ENCODE measurements at places on chromosomes 2 and 18. TPM values are rescaled to one million over a fixed set of nuclear protein-coding genes. Genes with fewer than 3 reads are reported as not detected.

DNA sequence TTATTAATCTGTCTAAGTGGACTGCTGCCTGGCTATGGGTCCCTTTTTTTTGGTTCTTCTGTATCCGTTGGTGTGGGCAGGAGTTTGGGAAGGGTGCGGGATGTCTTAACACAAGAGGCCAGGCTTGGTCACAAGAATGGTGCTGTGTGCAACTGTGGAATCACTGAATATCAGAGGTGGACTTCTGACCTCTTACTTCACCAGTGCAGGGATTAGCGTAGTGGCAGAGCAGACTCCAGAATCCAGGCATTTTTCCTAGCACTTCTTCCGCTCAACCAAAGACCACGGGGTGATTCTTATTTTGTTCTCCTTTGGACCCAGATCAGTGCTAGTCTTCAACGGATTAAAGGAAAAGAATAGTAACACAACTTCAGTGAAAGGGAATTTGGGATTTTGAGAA is 254.3 kb upstream of the TNP1 start:
- H3K27ac ChIP-seq: no peak overlapping the region
- DNase-seq: no peak
- H3K4me1 ChIP-seq: peaks cover 4% of the 10 kb centered on the region
- H3K4me3 ChIP-seq: no peak overlapping the region
- H3K36me3 ChIP-seq: no peaks in the 10 kb centered on the region
- no peaks in the 10 kb centered on the region for H3K27me3 ChIP-seq

DNA sequence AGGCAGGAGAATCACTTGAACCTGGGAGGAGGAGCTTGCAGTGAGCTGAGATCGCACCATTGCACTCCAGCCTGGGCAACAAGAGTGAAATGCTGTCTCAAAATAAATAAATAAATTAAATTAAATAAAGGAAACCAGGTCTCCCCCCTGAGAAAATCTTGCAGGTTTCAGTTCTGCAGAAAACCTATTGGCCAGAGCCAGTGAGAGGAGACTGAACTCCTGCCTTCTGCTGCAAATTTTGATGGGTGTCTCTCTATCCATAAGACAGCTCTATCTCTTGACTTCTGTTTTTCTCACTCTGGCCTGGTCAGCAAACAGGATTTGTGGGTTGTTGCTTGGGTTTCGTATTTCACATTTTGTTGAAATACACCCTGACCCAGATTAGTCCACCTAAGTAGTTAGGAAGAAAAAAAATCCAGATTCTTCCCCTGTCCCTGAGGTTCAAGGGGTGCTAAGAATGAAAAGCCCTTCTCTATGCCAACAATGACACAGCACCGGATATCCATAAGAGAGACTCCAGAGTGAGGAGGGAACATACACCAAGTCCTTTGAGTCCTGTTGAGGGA is 86.7 kb upstream of the MAP4K4 start:
- H3K27ac ChIP-seq: no peak overlapping the region
- DNase-seq: no peak

DNA sequence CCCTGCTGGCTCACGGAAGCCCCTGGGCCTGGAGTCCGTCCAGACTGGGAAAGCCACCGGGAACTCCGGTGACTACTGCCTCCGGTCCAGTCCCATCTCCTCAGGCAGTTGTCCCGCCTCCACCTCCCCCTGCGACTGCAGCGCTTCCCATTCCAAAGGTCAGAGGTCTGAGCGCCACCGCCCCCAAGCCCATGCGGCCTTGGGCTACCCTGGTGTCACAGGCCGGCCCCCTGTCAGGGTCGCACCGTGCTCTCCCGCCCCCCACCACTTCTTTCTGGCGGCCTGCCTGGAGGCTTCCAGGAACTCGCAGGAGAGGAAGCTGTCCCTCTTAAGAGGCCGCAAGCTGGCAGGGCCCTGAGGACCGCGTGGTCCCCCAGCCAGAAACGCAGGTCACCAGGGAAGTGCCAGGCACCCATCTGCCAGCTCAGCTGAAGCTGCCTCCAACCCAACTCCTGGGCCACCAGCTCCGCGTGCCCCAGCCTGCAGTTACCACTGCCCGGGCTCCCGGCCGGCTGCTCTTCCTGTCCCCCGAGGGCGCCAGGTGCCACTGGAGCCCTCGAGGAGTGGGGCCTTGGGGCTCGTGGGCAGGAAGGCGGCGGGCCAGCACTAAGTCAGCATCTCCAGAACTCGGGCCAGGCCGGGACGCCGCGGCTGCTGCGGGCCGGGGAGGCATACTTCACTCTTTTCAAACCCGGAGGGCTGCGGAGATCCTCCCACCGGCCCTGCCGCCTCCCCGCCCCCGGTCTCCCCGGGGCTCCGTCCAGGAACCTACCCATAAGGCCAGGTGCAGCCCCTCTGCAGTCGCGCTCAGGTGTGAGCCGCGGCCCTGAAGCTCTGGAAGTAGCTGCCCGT is 83.3 kb upstream of the POMC start:
- H3K27ac ChIP-seq: peak overlapping the region; percentile 75
- H3K27me3 ChIP-seq: no peaks in the 10 kb centered on the region
- H3K36me3 ChIP-seq: peaks cover 25% of the 10 kb centered on the region
- peak; percentile 59 for DNase-seq

DNA sequence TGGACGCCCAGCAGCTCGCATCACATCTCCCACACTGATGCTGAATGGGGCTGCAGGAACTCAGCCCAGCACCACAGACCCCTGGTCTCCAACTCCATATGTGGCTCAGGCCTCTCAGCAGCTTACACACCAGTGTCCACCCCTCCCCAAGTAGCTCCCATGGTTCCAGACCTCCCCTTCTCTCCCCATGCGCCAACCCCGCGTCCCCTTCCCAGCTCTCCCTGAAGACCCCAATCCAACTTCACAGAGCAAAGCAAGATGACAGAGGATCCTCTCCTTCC is 188.9 kb downstream of the SH3BP4 start:
- H3K4me3 ChIP-seq: no peak overlapping the region
- DNase-seq: no peak
- H3K36me3 ChIP-seq: no peaks in the 10 kb centered on the region

DNA sequence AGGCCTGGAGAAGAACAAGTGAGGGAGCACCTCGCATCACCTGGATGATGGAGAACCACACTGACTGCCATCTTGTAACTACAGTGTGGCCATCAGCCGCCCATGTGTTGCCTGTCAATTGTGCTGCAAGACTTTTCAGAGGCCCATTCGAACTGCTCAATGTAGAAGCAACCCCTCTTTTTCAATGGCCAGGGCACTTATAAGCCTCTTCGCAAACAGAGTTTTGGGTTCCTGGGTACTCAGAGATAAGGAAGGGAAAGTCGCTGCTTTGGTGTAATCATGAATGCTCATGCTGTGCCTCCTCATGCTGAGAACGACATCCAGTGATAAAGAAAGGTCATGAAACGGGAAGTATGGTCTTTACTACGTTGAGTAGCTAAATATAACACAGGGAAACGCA is 143.9 kb upstream of the SLC39A10 start:
- no peak overlapping the region for H3K27ac ChIP-seq
- no peaks in the 10 kb centered on the region for H3K27me3 ChIP-seq
- no peak for DNase-seq

DNA sequence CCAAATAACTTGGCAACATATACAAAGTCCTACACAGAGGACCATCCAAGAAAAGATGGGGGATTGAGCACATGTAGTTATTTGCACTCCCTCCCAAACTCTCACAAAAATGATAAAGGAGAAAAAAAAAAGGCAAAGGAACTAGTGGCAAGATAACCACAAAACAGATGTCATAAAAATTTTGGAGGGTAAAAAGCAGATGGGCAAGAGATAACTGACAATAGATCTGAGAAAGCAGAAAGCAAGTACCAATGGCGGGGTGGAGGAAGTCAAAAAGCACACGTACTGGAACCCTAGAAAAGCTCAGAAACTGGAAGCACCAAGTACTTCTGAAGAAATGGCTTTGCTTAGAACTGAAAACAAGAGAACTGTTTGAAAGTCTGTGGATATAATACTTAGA is 82.0 kb downstream of the WDPCP start:
- H3K27me3 ChIP-seq: no peaks in the 10 kb centered on the region
- no peak for DNase-seq
- H3K4me1 ChIP-seq: peaks cover 3% of the 10 kb centered on the region
- H3K4me3 ChIP-seq: no peak overlapping the region

GRCh38 chr2:221715523-221716247 is 143.6 kb upstream of the EPHA4 start:
- H3K27ac ChIP-seq: no peak overlapping the region
- DNase-seq: no peak
- H3K27me3 ChIP-seq: no peaks in the 10 kb centered on the region
- H3K4me3 ChIP-seq: no peak overlapping the region
- H3K36me3 ChIP-seq: no peaks in the 10 kb centered on the region

DNA sequence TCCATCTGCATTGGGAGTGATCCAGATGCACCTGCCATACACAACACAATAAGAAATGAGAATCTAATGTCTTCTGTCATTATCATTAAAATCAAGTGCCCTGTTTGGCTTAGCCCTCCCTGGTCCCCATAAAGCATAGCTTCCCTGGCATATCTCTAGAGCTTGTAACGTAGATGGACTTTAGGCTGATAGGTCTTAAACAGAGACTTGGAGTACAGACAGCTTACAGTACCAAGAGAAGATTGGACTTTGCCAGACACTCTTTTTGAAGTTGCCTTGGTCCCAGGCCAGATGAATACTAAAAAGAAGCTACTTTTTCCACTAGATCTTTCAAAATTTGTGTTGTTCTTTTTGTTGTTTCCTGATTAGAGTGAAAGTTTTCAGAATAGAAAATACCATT is 86.3 kb upstream of the UNC80 start:
- DNase-seq: no peak
- H3K27ac ChIP-seq: no peak overlapping the region
- no peaks in the 10 kb centered on the region for H3K4me1 ChIP-seq
- H3K36me3 ChIP-seq: no peaks in the 10 kb centered on the region
- H3K4me3 ChIP-seq: no peak overlapping the region
- no peaks in the 10 kb centered on the region for H3K27me3 ChIP-seq

GRCh38 chr2:165469417-165469816 is at the start of gene CSRNP3:
Gene CSRNP3 (plus strand): TSS chr2:165469698. CDS start chr2:165595066, 125,368 bp downstream.
- no peaks in the 10 kb centered on the region for H3K4me1 ChIP-seq
- H3K36me3 ChIP-seq: no peaks in the 10 kb centered on the region
- DNase-seq: no peak
- no peak within 1 kb of the TSS for H3K27ac ChIP-seq

DNA sequence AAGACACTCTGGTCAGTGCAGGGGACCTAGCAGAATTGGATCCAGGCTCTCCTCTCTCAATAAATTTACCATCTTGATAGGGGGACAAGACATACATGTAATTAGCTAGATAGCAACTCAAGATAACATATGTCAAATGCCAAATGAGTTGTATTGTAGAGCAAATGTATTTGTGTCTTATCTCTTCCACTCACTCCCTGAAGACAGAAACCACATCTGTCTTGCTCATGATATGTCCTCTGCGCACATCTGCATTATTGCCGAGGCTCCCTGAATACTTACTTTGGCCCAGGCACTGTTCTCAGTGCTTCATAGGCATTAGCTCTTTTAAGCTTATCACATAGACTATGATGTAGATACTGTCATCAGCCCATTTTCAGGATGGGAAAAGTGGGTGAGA is 122.9 kb upstream of the GATA6 start:
- DNase-seq: no peak
- no peaks in the 10 kb centered on the region for H3K36me3 ChIP-seq
- no peaks in the 10 kb centered on the region for H3K27me3 ChIP-seq
- H3K27ac ChIP-seq: no peak overlapping the region

- peak overlapping the region; percentile 52 for H3K4me3 ChIP-seq
Observed at GRCh38 chr2:26970928-26971627, 641 bp downstream of the MAPRE3 start.

DNA sequence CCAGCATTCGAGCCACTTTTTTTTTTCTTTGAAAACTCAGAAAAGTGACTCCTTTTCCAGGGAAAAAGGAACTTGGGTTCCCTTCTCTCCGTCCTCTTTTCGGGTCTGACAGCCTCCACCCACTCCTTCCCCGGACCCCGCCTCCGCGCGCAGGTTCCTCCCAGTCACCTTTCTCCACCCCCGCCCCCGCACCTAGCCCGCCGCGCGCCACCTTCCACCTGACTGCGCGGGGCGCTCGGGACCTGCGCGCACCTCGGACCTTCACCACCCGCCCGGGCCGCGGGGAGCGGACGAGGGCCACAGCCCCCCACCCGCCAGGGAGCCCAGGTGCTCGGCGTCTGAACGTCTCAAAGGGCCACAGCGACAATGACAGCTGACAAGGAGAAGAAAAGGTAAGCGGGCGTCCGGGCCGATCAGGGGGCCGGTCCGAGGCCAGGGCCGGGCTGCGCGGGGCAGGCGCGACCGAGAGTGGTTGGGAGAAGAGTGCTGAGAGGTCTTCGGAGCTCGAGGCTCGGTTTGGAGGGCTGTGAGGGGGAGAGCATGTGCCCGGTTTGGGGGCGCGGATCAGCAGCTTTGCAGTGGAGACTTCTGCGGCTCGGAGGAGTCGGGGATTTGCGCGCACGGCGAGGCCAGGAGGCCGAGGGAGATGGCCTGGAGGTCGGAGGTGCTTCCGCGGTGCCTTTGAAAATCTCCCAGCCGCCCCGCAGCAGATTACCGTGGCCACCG is 502 bp downstream of the EPAS1 start:
- DNase-seq: peak; percentile 83
- H3K36me3 ChIP-seq: peaks cover 9% of the 10 kb centered on the region
- H3K27me3 ChIP-seq: peaks cover 81% of the 10 kb centered on the region

GRCh38 chr2:69087912-69088240 is 74.9 kb downstream of the ANTXR1 start:
- H3K27ac ChIP-seq: no peak overlapping the region
- no peaks in the 10 kb centered on the region for H3K4me1 ChIP-seq
- H3K27me3 ChIP-seq: peaks cover 55% of the 10 kb centered on the region
- no peaks in the 10 kb centered on the region for H3K36me3 ChIP-seq

- no peak overlapping the region for H3K4me3 ChIP-seq
- no peak for DNase-seq
- no peaks in the 10 kb centered on the region for H3K4me1 ChIP-seq
- H3K36me3 ChIP-seq: no peaks in the 10 kb centered on the region
- no peak overlapping the region for H3K27ac ChIP-seq
Observed at GRCh38 chr2:188170356-188170755, 121.3 kb upstream of the GULP1 start.

GRCh38 chr2:24048769-24049484 is 614 bp upstream of the FKBP1B start:
- peaks cover 28% of the 10 kb centered on the region for H3K4me1 ChIP-seq
- peaks cover 4% of the 10 kb centered on the region for H3K36me3 ChIP-seq
- DNase-seq: peak; percentile 45
- peak overlapping the region; percentile 63 for H3K27ac ChIP-seq

PPM1G gene
- 136 TPM for total RNA-seq

TET3 gene
- 13.7 TPM for total RNA-seq

RGPD8 gene
- total RNA-seq: 8.4 TPM

COX5B gene
- 206 TPM for total RNA-seq

TUBA3D gene
- total RNA-seq: not detected
